ENCODE measurements at places on chromosomes 7 and 10. TPM values are rescaled to one million over a fixed set of nuclear protein-coding genes. Genes with fewer than 3 reads are reported as not detected.

GRCh38 chr10:78186572-78186971 lies 152.9 kb downstream of the RPS24 start:
- no peak for DNase-seq

DNA sequence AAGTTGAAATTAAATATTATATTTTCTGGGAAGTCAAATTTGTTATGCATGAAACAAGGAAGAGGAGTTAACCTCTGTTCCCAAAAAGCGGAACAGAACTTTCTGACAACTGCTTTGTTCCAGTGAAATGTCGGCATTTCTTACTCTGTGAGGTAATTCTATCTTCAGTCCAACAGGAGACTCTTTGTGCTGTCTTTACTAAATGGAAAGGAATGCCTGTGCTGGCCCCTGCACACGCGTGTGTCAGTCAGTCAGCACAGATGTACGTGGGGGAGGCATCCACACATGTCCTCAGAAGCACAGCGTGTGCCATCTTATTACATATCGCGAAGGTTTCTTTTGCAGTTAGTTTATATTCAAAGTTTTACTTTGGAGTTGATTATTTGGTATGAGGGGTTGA lies 37.5 kb downstream of the NET1 start:
- DNase-seq = no peak

DNA sequence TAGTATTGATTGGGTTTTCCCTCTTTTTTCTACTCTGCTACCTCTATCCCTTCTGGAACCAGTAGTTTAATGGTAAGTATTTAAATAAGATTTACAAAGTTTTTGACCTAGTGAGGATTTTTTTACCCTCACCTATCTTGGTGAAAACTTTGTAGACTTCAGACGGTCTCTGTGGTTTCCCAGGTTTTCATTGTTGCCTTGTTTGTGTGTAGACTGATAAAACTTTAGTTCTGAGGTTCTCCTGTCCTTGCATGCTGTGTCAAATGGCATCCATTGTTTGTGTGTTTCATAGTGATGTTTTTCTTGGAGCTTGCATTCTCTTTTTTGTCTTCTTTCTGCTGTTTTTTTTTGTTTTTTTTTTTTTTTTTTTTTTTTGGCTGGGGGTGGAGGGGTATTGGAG lies 22.6 kb downstream of the ZNRF2 start:
- no peak for DNase-seq

- no peak for DNase-seq
Observed at GRCh38 chr7:139995017-139995915, 67.5 kb downstream of the PARP12 start.

- DNase-seq = no peak
Observed at GRCh38 chr7:28643188-28643569, 230.9 kb downstream of the CREB5 start.

- no peak for DNase-seq
Observed at GRCh38 chr10:130962240-130963051, 349.1 kb downstream of the TCERG1L start.

DNA sequence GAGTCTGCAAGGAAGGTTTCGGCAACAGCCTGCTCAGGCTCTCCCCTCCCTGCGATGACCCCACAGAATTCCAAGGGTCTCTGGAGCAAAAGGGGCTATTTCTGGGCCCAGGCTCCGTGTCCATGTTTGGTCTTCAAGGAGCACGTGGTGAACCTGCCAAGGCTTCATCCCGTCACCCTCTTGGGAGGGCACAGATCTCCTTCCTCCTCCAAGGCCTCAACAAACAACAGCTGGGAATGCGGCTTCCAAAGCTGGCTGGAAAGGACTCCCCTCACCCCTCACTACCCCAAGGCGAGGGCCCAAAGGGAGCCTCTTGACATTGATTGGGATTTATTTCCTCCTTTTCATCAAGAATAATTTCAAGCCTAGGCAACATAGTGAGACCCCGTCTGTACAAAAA lies 14.0 kb upstream of the KPNA7 start:
- DNase-seq = no peak

LIPM gene
- not detected for total RNA-seq

DOCK1 gene
- total RNA-seq = not detected

STARD3NL gene
- total RNA-seq = 21.7 TPM

BCL7B gene
- total RNA-seq = 51.7 TPM

PRKCQ gene
- 4.2 TPM for total RNA-seq

Data from OCI-LY7 (cell line).